Kidney (tissue), 22 donors: ENCODE measurements at places on chromosomes 12 and 14. TPM values are rescaled to one million over a fixed set of nuclear protein-coding genes. Genes with fewer than 3 reads are reported as not detected.
A peak's percentile ranks its signal among the peaks of the same experiment; 100 is the strongest.

GRCh38 chr12:107163413-107163812 lies 70.1 kb upstream of the CRY1 start:
- H3K27ac ChIP-seq = no peak overlapping the region
- DNase-seq = no peak
- no peaks in the 10 kb centered on the region for H3K36me3 ChIP-seq
- no peak overlapping the region for H3K4me3 ChIP-seq
- H3K4me1 ChIP-seq = no peaks in the 10 kb centered on the region

DNA sequence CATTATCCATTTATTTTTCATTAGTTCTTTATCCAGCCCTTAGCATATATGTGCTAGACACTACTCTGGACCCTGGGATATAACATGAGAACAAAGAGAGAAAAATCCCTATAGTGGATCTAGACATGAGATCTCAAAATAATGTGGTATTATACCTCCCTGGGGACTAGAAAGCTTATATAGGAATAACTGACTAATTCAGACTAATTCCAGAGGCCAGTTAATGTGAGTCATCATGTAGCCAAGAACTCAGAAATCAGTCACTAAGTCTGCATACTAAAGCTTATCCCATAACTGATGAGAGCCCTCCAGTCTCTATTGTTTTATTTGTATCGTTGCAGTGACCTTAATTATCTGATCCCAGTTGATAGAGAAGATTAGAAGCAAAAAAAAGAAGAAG lies 267.1 kb upstream of the RGS6 start:
- no peak for DNase-seq
- H3K4me1 ChIP-seq = no peaks in the 10 kb centered on the region
- H3K27ac ChIP-seq = no peak overlapping the region
- H3K27me3 ChIP-seq = no peaks in the 10 kb centered on the region

- no peak overlapping the region for H3K4me3 ChIP-seq
- DNase-seq = no peak
- no peak overlapping the region for H3K27ac ChIP-seq
- no peaks in the 10 kb centered on the region for H3K4me1 ChIP-seq
- H3K27me3 ChIP-seq = peaks cover 71% of the 10 kb centered on the region
- no peaks in the 10 kb centered on the region for H3K36me3 ChIP-seq
Measured at GRCh38 chr14:28756884-28757570, 9.6 kb upstream of the FOXG1 start.

- H3K4me1 ChIP-seq = no peaks in the 10 kb centered on the region
- DNase-seq = no peak
- H3K36me3 ChIP-seq = peaks cover 2% of the 10 kb centered on the region
- no peaks in the 10 kb centered on the region for H3K27me3 ChIP-seq
- no peak overlapping the region for H3K4me3 ChIP-seq
Measured at GRCh38 chr14:24259282-24260025, 3.5 kb downstream of the TGM1 start.

DNA sequence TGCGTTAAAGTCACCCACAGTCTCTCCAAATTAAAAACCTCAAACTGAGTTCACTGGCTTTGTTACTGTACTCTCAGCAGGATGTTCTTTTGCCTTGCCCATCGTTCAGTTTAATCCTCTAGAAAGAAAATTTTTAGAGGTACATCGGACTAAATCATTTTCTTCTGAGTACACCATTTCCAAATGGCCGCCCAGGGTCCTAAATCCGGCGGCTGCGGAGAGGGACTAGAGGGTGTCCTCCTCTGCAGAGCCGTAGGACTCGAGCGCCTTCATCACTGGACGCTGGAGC lies 1.4 kb downstream of the LIN7A start:
- H3K27ac ChIP-seq = peak overlapping the region; percentile 77
- no peaks in the 10 kb centered on the region for H3K27me3 ChIP-seq
- peaks cover 2% of the 10 kb centered on the region for H3K4me1 ChIP-seq
- H3K4me3 ChIP-seq = peak overlapping the region; percentile 81
- no peak for DNase-seq

Gene NYNRIN
- total RNA-seq = 12.1 TPM

Gene PABPN1
- total RNA-seq = 145 TPM
